ENCODE measurements at places on chromosomes 3 and 15. TPM values are rescaled to one million over a fixed set of nuclear protein-coding genes. Genes with fewer than 3 reads are reported as not detected.

Gene CNTN4
- not detected for total RNA-seq

Gene RTP3
- total RNA-seq, result not detected

Gene LMCD1
- 213 TPM for total RNA-seq

Gene EPHB1
- 0.36 TPM for total RNA-seq

Gene B4GALT4
- 28.2 TPM for total RNA-seq

Gene SLC28A1
- not detected for total RNA-seq

Gene GABRG3
- not detected for total RNA-seq

Gene TMEM40
- total RNA-seq, result not detected

Measured in osteoblast (primary cell).